ENCODE measurements at places on chromosomes 11 and 22.

DNA sequence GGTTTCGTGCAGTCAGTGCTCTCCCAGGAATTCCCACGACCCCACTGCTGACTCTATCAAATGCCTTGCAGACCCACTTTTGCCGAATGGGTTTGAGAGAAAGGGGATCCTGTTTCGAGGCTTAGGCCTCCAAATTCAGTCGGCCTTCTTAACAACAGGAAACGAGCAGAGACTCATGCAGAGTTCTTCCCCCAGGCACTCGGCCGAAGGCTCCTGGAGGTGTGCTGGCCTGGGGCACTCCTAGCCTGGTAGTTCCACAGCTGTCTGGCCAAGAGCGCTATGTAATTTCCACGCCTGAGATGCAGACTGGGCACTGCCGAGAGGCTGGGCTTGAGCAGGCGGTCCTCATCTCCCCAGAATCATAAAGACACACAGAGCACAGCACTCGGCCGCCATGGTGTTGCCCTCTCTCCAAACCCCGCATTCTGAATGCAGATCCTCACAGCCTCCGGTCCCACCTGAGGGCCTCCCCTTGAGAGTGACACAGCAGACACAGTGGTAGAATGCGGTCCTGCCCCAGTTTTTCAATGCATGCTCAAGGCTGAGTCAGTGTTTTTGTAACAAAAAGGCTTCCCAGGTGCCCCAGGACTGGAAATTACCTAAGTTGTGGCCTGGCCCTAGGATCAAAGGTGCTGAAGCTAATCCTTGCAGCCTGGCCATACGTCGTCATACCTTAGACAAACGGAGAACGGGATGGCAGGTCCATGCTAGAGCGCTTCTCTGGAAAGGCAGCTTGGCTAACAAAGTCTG, 30.2 kb upstream of the BID start:
- DNase-seq: no peak

DNA sequence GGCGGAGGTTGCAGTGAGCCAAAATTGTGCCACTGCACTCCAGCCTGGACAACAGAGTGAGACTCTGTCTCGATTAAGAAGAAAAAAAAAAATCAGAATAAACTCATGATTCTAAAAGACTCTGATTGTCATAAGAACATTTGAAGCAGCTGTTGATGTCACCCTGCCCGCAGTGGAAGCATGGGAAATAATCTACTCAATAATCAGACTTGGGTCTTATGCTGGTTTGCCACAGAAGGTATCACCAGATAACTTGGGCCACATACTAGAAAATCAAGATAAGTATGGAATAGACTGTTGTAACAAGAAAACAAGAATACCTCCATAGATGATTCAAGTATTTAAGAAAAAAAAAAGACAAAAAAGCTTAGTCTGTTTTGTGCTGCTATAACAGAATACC, 8.2 kb downstream of the CAVIN3 start:
- no peak for DNase-seq

DNA sequence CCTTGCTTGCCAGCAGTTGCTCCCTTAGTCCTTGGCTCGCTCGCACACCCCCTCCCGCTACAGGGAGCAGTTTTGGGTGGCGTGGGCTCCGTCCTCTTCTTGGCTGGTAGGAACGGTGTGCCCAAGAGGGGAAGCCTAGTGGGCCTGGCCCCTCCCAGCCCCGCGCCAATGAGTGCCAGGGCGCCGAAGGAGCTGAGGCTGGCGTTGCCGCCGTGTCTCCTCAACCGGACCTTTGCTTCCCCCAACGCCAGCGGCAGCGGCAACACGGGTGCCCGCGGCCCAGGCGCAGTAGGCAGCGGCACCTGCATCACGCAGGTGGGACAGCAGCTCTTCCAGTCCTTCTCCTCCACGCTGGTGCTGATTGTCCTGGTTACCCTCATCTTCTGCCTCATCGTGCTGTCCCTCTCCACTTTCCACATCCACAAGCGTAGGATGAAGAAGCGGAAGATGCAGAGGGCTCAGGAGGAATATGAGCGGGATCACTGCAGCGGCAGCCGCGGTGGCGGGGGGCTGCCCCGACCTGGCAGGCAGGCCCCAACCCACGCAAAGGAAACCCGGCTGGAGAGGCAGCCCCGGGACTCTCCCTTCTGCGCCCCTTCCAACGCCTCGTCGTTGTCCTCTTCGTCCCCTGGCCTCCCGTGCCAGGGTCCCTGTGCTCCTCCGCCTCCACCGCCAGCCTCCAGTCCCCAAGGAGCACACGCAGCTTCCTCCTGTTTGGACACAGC, 1.6 kb downstream of the C11orf87 start:
- peak; percentile 58 for DNase-seq

DNA sequence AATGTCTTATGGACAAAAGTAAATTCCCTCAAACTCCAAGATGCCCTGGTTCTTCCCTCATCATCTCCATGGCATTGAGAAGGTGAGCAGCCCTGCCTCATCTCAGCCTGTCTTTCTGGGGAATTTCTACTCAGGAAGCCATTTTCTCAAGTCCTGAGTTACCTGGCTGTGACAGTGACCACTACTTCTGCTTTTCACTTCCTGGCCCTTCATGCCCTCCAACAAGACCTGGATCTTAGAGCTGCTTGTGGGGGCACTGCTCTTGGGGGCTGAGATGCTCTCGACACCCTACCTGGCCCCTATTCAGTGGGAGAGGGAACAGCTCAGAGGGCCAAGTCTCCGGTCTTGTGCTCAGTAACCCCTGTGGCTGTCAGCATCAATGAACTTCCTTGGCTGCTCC, 5.5 kb upstream of the IGSF22 start:
- no peak for DNase-seq

- DNase-seq: no peak
Measured at GRCh38 chr22:20241579-20242392, 26.3 kb downstream of the RTN4R start.

GRCh38 chr11:72939031-72939430, 124.8 kb downstream of the ATG16L2 start:
- DNase-seq: no peak

GRCh38 chr11:10602945-10603344, 34.5 kb upstream of the LYVE1 start:
- no peak for DNase-seq

DNA sequence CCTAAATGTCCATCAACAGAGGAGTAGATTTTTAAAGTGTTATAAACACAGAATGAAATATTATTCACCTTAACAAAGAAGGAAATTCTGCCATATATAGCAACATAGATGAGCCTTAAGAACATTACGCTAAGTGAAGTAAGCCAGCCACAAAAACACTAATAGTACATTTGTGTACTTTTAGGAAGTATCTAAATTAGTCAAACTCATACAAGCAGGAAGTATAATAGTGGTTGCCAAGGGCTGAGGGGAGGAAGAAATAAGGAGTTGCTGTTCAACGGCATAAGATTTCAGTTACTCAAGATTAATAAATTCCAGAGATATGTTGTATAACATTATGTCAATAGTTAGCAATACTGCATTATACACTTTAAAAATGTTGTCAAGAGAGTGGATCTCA, 181.7 kb upstream of the ZC3H12C start:
- no peak for DNase-seq

GRCh38 chr11:47714554-47715081, 551 bp downstream of the AGBL2 start:
- no peak for DNase-seq

- peak; percentile 85 for DNase-seq
Measured at GRCh38 chr22:31347251-31348008, 1.3 kb upstream of the PATZ1 start.

DNA sequence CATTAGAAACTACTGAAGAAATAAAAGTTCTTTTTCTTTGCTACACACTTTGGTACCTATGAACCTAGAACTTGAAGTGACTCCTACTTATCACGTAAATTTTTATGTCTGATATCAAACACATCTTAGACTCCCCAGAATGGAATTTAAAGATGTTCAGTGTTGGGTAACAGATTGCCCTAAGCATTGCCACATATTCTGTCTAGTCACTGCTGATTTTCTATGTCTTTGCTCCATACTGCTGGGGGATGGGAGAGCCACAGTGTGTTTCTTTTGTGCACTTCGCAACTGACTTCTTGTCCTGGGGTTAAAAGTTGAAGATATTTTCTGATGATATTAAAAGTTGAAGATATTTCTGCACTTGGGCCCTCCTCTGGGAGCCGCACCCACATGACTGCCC, 19.4 kb upstream of the MYO18B start:
- DNase-seq: no peak

DNA sequence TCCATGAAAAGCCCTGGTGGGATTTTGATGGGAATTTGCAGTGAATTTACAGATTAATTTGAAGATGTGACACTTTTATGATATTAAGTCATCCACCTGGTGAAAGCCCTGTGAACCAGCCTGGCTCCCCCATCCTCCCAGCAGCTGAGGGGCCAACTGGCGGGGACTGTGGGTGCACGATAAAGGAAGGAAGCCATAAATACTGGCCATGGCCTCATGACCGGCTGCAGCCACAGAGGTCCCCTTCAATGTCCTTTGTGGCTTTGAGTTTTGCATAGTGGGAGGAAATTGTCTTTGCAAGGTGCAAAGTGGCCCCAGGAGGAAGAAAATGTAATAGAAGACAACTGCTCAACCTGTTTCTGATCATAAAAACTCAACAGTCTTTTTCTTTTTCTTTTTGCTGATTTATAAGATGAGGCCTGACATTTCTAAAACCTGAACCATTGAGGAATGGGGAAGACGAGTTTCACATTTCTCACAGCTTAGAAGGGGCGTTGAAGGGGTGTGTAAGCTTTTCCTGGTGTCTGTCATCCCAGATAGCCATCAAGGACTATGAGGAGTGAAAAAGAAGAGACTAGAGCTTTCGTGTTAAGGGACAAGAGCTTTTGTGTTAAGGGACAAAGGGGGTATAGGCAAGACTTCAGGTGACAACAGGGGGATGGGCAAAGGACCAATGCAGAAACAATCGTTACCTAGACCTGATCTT, 6.3 kb upstream of the NDUFV1 start:
- no peak for DNase-seq

DNA sequence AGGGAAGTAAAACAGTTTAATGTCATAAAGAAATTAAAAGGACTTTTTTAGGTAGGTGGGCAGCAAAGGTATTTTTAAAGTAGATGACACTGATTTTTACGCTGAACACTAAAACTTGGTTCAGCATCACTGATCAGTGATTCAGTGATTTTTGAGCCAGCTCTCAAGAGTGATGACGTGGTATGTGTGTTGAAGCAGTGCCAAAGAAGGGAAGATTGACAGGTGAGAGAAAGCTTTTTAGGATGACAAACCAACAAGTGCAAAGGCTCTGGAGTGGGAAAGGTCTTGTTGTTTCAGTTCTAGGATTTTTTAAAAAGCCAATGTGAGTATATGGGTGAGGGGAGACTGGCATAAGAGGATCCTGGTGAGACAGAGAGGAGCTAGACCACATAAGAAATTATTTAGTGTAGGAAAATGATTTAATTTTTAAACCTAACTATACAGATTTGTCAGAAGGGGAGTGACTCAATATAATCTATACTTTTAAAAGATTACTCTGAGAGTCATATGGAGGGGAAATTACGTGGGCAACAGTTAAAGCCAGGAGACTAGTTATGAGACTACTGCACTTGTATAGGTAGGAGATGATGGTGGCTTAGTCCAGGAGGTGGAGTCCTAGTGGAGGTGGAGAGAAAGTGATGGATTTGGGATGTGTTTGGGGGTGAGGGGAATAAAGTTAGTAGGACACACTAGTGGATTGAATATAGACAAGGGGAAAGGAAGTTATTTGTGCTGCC, 17.6 kb upstream of the CALCB start:
- peak; percentile 8 for DNase-seq

- peak; percentile 49 for DNase-seq
Measured at GRCh38 chr11:64305691-64306562, 603 bp downstream of the ESRRA start.

- no peak for DNase-seq
Measured at GRCh38 chr22:21797444-21798221, 62.0 kb upstream of the YPEL1 start.

GRCh38 chr11:59145534-59145933, 2.9 kb downstream of the FAM111A start:
- DNase-seq: no peak

GRCh38 chr22:24289114-24289513, 18.5 kb downstream of the SPECC1L start:
- DNase-seq: peak; percentile 81

GRCh38 chr22:33925194-33925593, 4.9 kb upstream of the LARGE1 start:
- DNase-seq: no peak

DNA sequence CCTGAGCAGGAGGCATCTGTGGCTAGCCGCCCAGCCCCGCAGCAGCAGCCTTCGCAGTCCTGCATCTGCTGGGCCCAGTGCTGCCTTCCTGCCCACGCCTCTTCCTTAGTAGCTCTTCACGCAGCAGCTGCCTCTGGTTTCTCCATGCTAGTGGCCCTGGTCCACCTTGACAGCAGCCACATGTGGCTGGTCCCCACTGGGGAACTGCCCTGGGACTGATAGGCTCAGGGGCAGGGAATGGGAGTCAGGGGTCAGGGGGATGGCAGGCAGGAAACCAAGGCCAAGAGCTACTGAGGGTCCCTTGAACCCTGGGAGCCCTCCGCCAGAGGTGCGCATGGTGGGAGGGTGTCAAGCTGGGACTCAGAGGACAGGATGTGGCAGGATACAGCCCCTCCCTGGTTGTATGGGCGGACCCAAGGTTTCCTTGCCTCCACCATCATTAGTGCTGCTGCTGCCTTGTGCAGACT, 99.4 kb upstream of the PITPNB start:
- no peak for DNase-seq

GRCh38 chr11:120021391-120021953, 116.4 kb downstream of the TRIM29 start:
- no peak for DNase-seq

GRCh38 chr11:106216281-106216680, 138.8 kb downstream of the AASDHPPT start:
- no peak for DNase-seq

GRCh38 chr11:7532405-7533145, 18.8 kb downstream of the PPFIBP2 start:
- DNase-seq: no peak

DNA sequence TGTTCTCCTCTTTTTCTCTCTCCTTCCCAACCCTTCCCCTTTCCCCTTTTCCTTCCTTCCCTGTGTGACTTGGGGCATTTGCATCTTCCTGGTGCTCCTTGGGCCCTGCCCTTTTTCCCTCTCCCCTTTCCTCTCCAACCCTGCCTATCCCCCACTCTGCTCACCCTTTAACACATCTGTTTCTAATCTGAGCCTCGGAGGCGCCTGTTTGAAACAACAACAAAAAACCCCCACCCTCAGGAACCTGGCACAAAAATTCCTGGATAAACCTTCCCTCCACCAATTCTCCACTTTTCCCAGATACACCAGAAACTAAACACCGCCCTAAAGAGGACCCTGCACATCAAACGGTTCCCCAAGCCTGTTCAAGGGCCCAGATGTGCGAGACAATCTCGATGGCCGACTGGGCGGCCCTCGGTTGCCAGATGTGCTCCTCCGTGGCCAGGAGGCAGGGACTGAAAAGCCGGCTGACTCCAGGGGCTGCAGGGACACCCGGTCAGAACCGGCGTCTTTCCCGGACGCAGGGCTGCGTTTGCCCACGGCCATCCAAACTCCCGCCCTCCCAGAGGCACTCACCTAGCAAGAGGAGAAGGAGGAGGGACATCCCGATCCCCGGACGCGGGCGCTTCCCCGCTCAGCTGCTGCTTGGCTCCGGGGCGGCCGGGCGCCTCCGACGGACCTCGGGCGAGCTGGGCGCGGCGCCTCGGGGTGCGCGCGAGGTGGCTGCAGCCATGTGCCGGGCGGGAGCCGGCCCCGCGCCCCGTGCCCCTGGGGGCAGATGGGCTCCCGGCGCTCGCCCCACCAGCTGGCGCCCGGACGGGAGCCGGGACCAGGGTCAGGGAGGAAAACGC, 486 bp downstream of the CLMP start:
- no peak for DNase-seq

- no peak for DNase-seq
Measured at GRCh38 chr22:46001046-46001425, 24.1 kb upstream of the WNT7B start.

- DNase-seq: peak; percentile 63
Measured at GRCh38 chr22:49010070-49010863, 817.4 kb downstream of the BRD1 start.
